ENCODE measurements at places on chromosomes 6 and 20.
A peak's percentile ranks its signal among the peaks of the same experiment; 100 is the strongest.

GRCh38 chr20:62808211-62808865 is 3.7 kb downstream of the OGFR start:
- DNase-seq, result peak; percentile 97

- no peak for DNase-seq
These were observed 57.0 kb upstream of the AIG1 start for GRCh38 chr6:143003676-143004075.

GRCh38 chr6:20763296-20763695 is 229.0 kb downstream of the CDKAL1 start:
- no peak for DNase-seq

DNA sequence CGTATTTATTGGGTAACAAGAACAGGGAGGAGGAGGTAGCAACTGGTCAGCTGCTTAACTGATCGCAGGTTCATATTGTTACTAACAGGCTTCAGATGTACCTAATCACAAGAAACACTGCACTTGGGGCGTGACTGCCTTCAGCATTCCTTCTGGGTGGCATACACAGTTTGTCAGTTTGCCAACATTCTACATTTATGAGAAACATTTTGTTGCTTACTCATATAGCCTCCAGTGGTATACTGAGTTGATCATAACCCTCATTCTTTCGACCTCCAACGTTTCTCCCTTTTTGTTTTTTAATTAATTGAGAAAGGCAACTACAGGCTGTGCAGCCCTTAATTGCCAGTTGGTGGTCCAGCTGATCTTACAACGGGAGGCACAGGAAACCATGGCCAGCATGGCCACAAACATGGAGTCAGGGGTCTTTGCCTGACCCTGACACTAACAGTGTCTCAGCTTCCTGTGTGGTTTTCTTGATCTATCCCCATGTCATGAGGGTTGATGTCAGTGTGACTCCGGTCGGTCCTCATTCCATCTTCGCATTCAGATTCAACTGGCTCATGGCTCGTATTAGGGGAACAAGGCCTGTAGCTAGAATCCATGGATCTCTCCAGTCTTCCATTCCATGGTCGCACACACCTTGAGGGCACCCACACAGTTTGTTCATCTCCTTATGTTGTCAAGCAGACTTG is 9.4 kb downstream of the EPB41L2 start:
- DNase-seq, result no peak

- no peak for DNase-seq
These were observed 328.6 kb upstream of the PLCB4 start for GRCh38 chr20:8740265-8740664.

GRCh38 chr20:20327746-20328145 is 40.2 kb upstream of the INSM1 start:
- DNase-seq, result no peak

GRCh38 chr6:113690281-113691259 is 166.6 kb upstream of the MARCKS start:
- DNase-seq, result no peak

DNA sequence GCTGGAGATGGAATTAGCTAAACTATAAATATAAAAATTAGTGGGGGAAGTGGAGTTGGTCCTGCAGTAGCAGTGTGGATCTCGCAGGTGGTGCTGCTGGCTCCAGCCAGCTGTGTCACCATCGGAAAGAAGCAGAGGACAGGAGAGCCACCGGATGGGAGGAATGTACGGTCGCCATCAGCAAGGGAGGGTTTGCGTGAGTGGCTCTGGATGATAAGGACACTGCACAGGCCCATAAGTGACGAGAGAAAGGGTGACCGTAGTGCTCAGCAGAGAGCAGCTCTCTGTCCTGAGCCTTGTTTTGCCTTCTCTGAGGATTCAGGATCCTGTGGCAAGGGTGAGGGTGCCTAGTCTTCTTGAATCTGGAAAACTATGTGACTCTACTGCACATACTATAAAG is 378.7 kb downstream of the ZFAND3 start:
- DNase-seq, result no peak

DNA sequence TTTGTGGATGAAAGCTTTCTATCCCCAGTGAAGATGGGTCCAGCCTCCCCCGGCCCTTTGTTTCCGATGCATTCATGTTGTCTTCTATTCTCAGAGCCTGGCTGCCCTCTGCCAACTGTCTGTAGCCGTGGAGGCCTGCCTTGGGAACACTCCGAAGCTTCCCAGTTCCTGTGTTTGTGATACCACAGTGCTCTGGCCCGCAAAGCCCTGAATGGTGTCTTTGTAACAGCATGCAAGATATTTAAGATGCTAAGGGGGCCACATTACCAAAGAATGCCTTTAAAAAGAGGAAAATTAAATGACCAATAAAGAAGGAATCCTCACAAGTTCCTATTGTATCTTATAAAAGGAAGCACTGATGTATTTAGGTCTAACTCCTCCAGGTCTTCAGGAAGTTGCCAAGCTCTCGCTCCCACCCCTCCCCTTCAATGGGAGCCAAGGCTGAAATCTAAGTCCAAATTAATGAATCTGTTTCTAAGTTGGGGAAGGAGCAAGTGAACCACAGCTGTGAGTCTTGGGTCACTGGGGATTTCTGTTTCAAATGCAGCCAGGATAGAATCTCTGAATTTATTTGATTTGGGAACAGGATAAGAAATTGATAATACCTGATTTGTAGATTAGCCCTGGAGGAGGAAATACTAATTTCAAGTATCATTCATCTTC is 596.1 kb downstream of the QKI start:
- DNase-seq, result no peak

- DNase-seq, result no peak
These were observed 87.6 kb upstream of the FRMD1 start for GRCh38 chr6:168166627-168167026.

DNA sequence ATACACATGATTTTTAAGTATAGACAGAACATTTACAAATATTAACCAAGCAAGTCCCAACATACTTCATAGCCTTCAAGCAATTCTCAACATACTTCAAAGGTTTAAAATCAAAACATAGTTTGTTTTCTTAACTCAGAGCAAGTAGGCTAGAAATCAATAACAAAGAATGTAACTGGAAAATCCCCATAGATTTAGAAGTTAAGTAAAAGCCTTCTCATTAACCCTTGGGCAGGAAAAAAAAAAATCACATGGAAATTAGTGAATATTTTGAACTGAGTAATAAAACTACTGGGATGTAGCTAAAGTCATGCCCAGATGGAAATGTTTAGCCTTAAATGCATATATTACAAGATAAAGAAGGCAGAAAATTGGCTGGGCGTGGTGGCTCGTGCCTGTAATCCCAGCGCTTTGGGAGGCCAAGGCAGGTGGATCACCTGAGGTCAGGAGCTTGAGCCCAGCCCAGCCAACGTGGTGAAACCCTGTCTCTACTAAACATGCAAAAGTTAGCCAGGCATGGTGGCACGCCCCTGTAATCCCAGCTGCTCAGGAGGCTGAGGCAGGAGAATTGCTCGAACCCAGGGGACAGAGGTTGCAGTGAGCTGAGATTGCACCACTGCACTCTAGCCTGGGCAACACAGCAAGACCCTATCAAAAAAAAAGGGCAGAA is 316.1 kb downstream of the TAF4 start:
- no peak for DNase-seq

- DNase-seq, result no peak
These were observed 170.1 kb downstream of the HS3ST5 start for GRCh38 chr6:114172576-114173260.

DNA sequence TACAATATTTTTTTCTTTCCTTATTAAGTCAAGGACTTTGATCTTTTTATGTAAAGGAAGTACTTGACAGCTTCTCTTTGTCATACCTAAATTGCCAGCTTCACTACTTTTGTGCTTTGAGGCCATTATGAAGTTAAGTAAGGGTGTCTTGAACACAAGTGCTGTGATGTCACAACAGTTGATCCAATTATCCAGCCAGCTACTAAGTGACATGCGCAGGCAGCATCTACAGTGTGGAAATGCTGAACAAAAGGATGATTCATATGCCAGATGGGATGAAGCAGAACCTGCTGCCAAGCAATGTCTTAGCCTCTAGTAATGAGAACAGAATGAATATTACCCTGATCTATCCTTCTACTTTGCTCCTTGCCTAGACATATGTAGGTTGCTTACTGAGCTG is 68.3 kb upstream of the TMEM244 start:
- DNase-seq, result no peak

GRCh38 chr6:16925461-16925860 is 164.2 kb upstream of the ATXN1 start:
- DNase-seq, result no peak

DNA sequence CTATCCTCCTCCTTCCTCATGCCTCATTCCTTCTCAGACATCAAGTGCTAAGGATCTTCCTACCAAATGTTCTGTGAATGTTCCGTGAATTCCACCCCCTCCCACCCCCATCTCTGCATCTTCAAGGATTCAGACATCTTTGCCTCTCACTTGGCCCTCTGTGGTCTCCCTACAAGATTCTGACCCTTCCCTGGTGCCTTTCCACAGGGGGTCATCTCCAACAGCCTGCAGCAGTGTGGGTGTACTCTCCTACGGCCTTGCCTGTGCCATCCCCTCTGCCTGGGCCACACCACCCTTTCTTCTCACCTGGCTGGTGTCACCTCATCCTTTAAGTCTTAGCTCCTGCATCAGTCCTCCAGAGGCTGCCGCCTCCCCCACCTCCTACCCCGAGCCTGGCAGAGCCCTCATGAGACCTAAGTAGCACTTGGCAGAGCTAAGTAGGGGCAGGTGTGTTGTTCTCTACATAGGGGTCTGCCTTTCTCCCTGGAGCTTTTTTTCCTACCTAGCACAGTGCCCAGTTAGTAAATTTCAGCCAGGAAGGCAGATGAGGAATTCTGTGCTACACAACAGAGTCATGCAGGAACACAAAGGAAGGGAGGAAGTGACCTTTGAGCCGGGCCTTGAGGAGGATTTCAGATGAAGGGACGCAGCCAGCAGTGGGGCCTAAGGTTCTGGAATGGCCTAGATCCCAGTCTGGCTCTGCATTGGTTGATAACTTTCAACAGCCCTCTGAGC is 43.1 kb downstream of the TM9SF4 start:
- DNase-seq, result no peak

DNA sequence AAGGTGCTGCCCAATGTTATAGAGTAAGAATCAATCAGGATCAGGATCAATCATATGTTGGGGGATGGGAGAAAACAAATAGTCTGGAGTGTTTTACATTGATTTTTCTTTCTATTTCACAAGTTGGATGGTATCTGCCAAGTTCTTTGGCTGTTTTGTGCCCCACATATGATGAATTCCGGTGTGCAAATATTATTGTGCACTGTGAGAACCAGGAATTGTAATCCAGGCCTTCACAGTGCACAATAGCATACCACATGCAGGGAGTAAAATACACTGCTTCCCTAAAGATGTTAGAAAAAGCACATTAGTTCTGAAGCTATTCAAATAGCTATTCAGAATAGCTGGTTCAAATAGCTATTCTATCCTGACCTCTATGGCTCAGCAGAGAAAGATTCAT is 133.7 kb downstream of the LCA5 start:
- DNase-seq, result no peak

- no peak for DNase-seq
These were observed 106.3 kb downstream of the NKAIN2 start for GRCh38 chr6:123909989-123910388.

DNA sequence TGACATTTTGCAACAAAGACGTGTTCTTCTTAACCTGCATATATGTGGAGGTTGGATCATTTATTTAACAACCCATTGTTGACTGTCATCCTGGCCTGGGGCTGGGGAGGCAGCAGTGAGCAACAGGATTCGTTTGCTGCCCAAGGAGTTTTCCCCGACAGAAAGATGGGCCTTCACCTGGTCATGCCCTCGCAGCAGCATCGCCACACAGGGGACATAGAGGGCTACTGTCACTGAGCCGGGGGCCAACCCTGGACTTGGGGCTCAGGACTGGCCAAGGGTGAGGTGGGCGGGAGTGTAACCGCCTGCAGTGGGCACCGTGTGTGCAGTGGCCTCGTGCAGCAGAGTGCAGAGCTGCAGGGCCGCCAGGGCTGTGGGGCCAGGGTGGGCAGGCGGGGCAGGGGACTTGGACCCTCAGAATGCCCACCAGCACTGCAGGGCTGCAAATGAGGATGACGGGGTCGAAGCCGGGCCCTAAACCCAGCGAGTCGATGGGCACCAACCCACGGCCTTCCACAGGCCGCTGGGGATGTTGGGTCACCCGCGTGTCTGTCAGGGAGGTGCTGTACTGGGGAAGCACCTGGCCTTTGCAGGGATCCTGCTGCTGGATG is 11.8 kb downstream of the DUSP22 start:
- DNase-seq, result no peak

DNA sequence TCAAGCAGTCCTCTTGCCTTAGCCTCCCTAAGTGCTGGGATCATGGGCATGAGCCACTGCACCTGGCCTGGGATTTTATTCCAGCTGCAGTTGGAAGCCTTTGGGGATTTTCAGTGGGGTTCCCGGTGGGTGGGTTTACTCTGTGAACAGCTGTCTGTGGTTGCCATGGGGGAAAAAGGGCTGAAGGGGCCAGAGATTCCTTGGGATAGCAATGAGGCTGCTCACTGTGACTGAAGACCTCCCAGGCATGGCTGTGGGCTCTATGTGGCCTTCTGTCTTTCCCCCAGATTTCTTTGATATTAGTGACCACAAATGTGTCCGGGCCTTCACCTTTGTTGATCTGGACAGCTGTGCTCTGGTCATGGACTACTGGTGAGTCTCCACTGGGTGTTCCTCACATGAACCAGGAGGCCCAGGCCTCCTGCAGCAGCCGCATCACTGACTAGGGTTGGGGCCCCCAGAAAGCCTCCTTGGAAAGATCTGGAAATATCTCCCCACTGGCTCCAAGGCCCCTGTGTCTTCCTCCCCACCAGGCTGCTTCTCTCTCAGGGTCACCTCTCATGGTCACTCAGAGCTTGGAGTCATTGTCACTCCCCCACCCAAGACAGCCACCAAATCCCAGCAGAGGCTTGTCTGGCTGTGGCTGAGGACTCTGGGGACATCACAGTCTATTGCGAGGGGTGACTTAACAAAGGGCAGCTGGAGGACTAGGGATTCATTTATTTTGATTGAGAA is 33.4 kb downstream of the EFCAB8 start:
- DNase-seq, result no peak

GRCh38 chr20:62605236-62605943 is 36.9 kb upstream of the SLCO4A1 start:
- no peak for DNase-seq

All from HuH-7.5 (cell line).